ENCODE measurements at places on chromosomes 16 and 17.

GRCh38 chr17:71458322-71458721 is 662.5 kb upstream of the SOX9 start:
- no peak for DNase-seq

- DNase-seq: no peak
Measured at GRCh38 chr16:52193441-52193840, 353.5 kb downstream of the TOX3 start.

- DNase-seq: no peak
Measured at GRCh38 chr16:79434771-79435170, 165.8 kb downstream of the MAF start.

DNA sequence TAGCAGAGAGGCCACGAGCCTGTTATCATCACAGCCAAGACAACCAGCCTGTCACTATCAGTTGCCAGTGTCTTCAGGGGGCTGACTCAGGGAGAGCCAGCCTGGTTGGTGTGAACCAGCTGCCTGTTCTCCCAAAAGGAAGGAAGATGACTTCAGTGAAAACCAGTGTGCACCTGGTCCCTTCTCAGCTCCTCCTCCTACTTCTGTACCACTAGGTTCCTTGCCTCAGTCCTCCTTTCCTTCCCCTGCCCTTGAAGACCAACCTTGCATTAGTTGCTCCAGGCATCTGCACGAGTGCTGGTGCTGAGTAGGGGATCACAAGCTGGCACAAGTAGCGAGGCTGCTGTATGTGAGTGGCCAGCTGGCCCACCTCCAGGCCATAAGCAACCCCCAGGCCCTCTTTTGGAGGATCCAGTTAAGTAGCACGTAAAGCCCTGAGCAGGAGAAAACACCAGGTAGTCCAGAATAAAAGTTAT is 8.5 kb downstream of the TUBG1 start:
- DNase-seq: peak; percentile 40

- DNase-seq: no peak
Measured at GRCh38 chr17:67542219-67543114, 165.4 kb downstream of the PITPNC1 start.

GRCh38 chr17:75024686-75025397 is 12.4 kb downstream of the MRPL58 start:
- no peak for DNase-seq

DNA sequence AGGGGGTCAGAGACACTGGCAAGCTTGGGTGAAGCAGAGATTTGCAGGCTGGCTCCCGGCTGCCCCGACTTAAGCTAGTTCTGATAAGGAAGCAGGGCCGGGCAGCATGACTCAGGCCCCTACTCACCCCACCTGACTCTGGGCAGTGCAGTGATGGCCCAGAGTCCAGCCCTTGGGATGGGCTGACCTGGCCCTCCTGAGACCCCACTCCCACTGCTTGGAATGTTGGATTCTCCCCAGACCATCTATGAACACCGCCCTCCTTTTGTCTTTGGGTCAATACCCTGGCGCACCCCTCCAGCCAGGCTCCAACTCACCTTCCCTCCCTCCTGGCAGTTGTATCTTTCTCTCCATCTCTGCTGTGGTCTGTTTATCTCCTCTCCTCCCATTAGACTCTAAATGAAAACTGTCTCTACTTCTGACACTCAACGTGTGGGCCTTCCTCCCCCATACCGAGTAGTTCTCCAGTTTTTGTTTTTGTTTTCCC is 21.0 kb downstream of the LGALS3BP start:
- DNase-seq: no peak

- no peak for DNase-seq
Measured at GRCh38 chr16:27174798-27175197, 28.5 kb upstream of the KDM8 start.

DNA sequence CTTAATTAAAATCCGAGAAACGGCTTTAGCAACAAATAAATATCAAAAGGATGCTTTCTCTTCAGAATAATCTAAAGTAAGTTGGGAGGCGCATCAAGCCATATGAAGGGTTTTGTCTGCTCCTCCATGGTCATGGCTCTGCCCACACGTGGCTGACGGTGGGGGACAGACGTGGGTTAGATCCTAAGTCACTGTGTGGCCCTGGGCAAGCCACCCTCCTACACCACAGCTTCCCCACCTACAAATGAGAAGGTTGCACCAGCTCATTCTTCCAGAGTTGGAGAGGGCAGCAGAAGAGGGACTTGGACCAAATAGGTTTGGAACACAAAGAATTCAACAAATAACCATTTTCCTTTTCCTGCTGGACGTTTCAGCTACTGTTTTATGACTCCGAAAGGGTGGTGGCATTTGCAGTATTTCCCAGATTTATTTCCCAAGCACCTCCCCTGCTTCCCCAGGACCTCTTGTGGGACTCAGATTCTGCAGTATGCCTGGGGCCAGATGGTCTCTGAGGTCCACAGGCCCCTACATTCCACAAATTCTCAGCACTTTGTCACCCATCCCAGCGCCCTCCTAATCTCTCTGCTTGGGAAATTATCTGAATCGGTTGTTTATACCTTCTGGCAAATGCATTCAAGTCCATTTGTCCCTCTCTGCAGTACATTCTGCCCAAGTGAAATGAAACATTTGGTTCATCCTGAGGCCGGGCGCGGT is 17.8 kb downstream of the LRRC75A start:
- DNase-seq: no peak

- DNase-seq: peak; percentile 87
Measured at GRCh38 chr16:31105677-31106213, 2.4 kb upstream of the BCKDK start.

GRCh38 chr16:29900888-29901606 is 759 bp downstream of the ASPHD1 start:
- DNase-seq: peak; percentile 66

DNA sequence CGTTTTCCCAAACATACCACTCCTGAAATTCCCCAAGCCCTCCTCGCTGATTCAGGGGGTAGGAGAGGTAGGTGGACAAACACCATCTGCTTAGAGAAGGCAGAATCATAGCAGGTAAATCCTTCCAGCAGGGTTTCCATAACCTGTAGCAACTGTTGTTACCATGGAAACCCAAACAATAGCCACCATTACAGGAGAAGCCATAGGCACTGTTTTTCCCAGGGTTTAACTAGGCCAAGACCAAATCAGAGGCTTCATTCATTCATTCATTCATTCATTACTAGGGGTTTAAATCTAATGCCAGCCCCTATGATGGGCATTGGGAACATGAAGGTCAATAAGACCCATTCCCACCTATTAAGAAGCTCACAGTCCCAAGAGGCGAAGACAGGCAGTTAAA is 25.5 kb upstream of the CIITA start:
- DNase-seq: peak; percentile 51

GRCh38 chr16:78368121-78369102 is 269.0 kb downstream of the WWOX start:
- DNase-seq: no peak

GRCh38 chr16:51429041-51429440 is 278.0 kb upstream of the SALL1 start:
- no peak for DNase-seq

GRCh38 chr16:31038993-31039392 is 5.6 kb downstream of the STX4 start:
- DNase-seq: no peak

DNA sequence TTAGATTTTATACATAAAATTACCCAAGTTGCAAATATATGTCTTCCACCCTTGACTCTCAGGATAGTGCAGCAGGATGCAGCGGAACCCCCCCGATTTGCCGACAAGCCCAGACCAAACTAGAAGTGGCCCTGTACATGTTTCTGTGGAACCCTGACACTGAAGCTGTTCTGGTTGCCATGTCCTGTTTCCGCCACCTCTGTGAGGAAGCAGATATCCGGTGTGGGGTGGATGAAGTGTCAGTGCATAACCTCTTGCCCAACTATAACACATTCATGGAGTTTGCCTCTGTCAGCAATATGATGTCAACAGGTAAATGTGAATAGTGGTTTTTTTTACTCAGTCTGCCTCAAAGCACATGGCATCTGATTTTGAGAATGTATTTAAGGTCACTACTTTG is 70.7 kb downstream of the OMG start:
- no peak for DNase-seq

DNA sequence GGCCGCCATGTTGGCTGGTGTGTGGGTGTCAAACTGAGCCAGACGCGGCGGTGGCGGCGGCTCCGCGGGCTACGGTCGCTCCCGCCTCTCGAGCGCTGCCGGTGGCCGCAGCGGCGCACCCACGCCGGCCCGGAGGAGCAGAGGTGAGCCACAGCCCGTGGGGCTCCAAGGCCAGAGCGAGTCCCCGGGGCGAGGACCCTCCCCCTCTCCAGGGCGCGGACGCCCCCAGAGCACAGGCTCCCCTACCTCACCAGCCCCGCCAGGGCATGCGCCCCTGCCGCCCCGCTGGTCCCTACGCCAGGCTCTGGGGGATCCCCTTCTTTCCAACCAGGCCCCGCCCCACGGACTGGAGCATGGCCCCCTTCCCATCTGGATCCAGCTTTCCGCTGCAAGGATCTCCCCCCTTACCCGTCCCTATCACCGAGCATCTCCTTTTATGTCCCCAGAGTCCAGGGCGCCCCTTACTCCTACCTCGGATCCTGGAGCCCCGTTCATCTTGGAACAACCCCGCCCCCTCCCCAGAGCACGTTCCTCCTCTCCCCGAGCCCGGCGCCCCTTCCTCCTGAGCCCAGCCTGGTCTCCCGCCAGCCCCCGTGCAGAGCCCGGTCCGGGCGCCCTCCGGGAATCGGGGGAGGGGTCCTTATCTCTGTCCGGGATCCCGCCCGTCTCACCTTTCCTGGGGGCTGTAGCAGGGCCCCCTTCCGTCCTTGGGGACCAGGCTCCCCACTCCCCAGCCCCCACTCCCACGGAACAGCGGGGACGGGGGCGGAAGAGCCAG is 412 bp downstream of the EPN2 start:
- DNase-seq: peak; percentile 43

GRCh38 chr17:43846221-43846712 is 709 bp upstream of the CD300LG start:
- peak; percentile 91 for DNase-seq

GRCh38 chr16:72876981-72877373 is 171.0 kb downstream of the ZFHX3 start:
- no peak for DNase-seq

GRCh38 chr17:62900096-62900495 is 65.9 kb upstream of the TANC2 start:
- no peak for DNase-seq

DNA sequence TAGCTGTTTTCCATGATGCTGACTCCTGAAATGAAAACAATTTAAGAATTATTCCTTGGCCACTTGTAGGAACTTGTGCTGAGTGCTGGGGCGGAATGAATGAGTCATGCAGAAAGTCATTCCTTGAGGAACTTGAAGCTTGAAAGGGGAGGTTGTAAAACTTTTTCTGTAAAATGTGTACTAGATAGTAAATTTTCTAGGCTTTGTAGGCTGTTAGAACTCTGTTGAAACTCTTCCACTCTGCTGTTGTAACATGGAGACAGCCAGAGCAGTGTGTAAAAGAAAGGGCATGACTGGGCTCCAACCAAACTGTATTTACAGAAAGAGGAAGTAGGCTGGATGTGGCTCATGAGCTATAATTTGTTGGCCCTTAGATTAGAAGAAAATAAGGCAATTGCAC is 46.1 kb downstream of the ABCA8 start:
- no peak for DNase-seq

DNA sequence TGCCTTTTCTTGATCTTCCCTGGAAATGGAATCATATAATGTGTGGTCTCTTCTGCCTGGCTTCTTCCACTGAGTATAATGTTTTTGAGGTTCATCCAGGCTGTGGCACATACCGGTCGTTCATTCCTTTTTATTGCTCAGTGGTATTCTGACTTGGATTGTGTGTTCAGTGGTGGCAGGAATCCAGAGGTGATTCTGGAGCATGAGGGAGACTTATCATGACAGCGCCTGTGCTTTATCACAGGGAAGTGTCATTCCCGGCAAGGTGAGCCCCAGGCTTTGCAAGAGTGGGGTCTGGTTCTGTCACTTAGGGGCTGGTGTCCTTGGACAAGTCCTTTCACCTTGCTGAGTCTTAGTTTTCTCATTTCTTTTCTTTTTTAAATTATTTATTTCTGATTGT is 53.0 kb downstream of the IRX3 start:
- DNase-seq: no peak

GRCh38 chr17:18230288-18231141 is 5.1 kb downstream of the LLGL1 start:
- no peak for DNase-seq

DNA sequence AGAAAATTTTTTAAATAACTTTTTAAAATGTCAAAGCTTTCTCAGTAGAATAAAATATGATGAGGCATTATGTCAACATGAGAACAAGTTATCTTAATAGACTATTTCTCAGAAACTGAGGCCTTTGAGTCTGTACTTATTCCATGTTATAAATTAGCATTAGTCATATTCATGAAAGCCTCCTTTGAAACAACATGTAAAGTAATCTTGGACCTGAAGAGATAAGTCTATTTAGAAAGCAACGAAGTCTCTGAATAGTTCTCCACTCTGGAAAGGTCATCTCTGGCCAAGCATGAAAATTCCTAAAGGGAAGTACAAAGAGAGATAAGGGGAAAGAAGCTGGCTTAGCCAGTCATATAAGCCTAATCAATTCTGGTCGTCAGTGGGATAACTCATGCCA is 150.8 kb downstream of the CYB561 start:
- DNase-seq: no peak

DNA sequence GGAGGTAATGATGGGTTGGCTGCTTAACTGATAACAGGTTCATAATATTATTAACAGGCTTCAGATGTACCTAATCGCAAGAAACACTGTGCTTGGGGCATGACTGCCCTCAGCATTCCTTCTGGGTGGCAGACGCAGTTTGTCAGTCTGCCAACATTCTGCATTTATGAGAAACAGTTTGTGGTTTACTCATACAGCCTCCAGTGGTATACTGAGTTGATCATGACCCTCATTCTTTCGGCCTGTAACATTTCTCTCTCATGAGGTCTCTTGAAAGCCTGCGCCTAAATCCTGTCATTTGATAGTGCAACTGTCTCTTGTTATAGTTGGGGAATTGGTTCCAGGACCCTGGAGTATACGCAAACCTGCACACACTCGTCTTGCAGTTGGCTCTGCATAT is 4.9 kb upstream of the RUSF1 start:
- DNase-seq: no peak

DNA sequence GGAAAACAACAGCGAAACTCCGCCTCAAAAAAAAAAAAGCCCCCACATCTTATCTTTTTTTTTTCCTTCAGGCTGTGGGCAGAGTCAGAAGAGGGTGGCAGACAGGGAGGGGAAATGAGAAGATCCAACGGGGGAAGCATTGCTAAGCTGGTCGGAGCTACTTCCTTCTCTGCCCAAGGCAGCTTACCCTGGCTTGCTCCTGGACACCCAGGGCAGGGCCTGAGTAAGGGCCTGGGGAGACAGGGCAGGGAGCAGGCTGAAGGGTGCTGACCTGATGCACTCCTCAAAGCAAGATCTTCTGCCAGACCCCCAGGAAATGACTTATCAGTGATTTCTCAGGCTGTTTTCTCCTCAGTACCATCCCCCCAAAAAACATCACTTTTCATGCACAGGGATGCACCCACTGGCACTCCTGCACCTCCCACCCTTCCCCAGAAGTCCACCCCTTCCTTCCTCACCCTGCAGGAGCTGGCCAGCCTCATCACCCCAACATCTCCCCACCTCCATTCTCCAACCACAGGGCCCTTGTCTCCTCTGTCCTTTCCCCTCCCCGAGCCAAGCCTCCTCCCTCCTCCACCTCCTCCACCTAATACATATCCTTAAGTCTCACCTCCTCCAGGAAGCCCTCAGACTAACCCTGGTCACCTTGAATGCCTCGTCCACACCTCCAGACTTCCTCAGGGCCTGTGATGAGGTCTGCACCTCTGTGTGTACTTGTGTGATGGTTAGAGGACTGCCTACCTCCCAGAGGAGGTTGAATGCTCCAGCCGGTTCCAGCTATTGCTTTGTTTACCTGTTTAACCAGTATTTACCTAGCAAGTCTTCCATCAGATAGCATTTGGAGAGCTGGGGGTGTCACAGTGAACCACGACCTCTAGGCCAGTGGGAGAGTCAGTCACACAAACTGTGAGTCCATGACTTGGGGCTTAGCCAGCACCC is 1.2 kb upstream of the HBA1 start:
- peak; percentile 45 for DNase-seq
